NCI-H510A (cell line): ENCODE measurements at places on chromosomes 2 and 18.

DNA sequence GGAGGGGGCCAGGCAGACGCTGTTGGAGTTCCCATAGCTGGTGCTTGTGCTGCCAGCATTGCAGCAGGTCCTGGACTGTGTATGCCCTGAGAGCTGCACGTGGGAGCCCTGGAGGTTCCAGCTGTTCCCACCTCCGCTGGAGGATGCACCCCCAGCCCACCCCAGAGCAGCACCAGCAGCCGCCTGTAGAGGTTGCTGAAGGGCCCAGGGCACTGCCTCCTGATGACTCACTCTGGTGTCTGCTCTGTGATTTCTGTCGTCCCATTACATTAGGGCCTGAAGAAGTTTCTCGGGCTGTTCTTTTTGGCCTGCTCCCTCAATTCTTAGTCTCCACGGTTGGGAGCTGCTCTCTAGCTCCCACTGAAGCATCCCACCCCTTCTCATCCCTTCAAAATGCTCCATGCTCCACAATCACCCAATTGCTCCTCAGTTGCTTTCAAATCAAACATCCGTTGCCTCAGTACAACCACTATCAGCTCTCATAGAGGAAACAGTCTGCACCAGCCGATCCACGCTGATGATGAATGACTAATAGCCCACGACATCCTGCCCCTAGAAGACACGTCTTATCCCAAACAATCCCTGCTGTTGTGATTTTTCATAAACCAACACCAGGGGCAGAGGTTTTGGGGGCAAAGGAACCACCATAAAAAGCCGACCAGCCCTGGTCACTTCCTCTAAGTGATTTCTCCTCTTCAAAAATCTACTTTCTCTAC, 65.2 kb upstream of the RNF152 start:
- no peak for DNase-seq

GRCh38 chr2:222167762-222168161, 131.0 kb downstream of the PAX3 start:
- no peak for DNase-seq

DNA sequence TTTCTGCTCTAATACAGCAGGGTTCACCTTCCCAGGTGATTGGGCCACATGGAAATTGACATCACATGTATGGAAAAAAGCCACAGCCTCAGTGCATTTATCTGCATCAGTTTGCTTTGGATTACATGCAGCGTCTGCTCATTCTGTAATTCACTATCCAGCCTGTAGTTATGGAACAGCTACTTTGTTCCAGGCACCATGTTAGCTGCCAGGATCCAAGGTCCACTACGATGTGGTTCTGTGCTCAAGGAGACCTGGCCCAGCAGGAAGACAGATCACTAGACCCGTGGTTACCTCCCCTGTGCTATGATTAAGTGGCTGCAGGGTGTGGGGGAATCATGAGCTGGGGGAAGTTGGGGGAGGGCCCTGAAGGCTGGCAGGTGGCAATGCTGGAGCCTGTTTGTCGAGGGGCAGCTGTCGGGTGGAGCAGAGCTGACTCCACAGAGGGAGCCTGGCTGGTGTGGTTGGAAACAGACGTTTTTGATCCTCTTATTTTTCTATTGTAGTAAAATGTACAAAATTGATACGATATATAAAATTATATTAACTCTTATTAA, 58.6 kb downstream of the TSHZ1 start:
- peak; percentile 77 for DNase-seq

GRCh38 chr2:238119756-238120462, 18.6 kb upstream of the KLHL30 start:
- DNase-seq: no peak

DNA sequence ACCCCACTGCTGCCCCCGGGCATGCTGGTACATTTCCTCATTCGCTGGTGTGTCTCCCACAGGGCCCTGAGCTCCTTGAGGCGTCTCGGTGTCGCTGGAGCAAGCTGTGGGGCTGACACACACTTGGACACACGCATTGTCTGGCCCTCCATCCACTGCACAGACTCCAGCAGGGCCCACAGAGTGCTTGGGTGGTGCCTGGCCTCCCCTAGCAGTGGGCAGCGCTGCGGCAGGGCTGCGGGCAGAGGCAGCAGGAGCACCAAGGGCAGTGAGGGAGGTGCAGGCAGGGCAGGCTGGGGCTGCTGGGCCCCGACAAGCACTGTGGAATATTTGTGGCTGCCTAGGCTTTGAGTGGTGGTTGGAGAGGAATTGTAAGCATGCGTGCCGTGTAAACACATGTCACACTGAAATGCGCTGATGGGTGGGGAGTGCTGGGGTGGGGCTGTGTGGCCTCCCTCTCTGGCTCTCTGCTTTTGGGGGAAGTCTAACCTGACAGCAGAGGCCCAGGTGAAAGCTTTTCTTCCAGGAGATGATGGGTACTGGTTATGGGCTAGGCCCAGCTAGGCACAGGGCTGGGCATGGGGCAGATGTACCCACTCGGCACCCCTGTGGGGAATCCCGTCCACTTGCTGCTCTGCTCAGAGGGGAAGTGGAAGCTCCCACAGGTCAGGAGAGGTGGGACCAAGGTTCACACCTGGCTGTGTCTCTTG, 55.5 kb upstream of the HS6ST1 start:
- DNase-seq: no peak

GRCh38 chr2:189127756-189128155, 51.8 kb downstream of the COL5A2 start:
- no peak for DNase-seq

DNA sequence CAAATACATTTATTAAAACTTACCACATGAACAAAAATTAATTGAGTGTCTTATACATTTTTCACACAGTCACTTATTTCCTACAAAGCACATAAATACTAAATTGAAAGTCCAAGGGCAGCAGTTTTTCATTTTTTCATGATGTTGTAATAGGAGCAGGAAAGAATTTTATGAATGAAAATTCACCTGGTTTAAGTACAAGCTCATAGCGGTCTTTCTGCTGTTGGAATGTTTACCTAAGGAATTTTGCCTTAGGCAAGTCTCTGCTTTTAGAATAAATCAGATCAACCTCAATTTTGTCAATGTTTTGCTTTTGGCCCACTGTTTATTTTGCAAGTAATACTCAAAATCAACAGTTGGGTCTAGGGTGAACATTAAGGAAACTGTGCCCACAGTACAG, 40.0 kb downstream of the ETAA1 start:
- no peak for DNase-seq

GRCh38 chr18:23833714-23834113, 144.5 kb downstream of the LAMA3 start:
- DNase-seq: no peak

- DNase-seq: no peak
Observed at GRCh38 chr2:20524412-20525040, 77.7 kb downstream of the RHOB start.

- DNase-seq: no peak
Observed at GRCh38 chr2:197327073-197327471, 16.5 kb upstream of the ANKRD44 start.

- no peak for DNase-seq
Observed at GRCh38 chr2:72131371-72131891, 16.2 kb downstream of the CYP26B1 start.
